ENCODE measurements at places on chromosomes 2 and 18.

DNA sequence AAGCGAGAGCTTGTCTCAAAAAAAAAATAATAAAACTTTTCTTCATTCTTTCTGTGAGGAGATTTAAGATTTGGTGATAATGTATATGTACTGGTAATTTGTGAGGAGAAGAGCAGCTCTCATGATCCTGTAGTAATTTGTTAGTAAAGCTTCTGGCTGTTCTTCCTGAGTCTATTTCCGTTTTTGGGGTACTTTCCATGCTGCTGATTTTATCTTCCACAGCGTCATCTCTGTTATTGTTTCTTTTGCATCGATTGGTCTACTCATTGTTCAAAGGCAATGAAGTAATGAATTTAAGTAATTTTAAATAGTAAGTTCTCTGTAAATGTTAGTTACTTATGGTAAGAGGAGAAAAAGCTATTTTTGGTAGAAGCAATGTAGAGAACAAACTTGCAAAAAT lies 12.0 kb downstream of the NDUFAF7 start:
- no peak for DNase-seq

GRCh38 chr2:113757138-113757657 lies 756 bp upstream of the SLC35F5 start:
- DNase-seq = no peak

DNA sequence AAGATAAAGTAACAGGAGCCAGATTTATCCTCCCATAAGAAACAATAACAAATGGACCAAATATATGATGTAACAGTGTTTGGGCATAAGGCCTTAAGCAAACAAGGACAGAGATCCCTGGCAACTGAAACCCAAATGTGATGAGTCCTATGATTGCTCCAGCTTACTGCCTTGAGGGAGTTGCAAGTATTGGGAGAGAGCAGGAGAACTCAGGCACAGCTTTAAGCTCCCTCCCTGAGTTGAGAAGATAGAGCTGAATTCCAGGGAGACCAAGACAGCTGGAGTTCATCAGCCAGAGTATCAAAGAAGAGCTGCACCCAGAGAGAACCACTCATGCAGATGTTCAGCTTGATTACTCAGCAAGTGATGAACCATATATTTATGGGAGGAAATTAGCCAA lies 814.5 kb upstream of the RAB6C start:
- DNase-seq = no peak

DNA sequence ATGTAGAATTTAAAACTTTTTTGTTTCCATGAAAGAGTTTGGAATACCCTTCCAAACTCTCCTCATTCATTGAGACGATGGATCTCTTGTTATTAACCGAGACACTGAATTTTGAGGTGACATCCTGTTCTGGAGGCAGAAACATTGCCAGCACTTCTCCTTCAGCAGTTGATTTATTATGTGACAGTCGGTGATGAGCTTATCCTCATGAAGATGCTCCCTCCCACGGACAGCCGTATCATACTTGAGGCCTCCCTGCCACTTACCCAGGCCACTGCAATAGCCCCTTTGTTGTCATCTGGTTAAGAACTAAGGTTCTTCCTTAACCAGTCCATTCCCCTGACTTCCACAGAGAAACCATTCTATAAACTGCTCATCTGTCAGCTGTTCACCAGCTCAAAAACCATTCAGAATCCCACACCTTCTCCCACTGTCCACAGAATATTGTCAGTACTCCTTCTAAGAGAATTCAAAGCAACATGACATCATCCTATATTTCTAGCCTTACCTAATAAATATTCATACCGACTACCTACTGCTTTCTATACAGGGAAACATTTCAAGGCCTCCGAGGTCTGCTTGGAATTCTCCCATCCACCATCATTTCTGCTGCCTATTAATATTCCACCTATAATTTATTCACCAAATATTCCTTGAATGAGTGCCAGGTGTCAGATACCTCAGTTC lies 139.0 kb upstream of the TRIB2 start:
- no peak for DNase-seq

DNA sequence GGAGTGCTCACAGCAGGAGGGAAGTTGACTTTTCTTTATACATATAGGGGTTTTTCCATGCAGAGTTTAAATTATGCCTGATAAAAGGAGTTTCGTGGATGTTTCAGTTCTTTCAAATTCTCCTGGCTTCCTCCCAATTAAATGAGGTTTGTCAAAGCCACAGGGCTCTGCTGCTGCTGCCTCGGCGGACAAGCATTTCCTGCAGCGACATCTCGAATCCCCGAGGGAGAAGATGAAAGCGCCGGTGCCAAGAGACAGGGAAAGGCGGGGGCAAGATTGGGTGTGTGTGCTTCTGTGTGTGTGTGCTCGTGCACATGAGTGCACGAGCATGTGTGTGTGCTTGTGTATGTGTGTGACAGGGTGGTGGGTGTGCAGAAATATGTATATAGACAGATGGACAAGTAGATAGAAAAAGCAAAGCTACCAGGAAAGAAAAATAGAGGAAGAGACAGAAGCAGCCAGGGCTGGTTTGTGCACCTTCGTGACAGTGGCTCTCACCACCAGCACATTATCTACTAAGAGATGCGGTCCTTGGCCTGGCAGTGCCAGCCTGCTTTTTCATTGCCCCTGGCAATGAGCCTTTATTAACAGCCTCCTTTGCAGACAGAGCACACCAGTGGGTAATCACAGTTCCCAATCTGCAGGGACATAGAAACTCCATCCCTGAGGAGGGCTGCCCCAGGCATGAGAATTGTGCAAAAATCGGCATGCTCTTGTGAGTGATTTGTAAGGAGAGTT lies 76.2 kb downstream of the CDK15 start:
- no peak for DNase-seq

DNA sequence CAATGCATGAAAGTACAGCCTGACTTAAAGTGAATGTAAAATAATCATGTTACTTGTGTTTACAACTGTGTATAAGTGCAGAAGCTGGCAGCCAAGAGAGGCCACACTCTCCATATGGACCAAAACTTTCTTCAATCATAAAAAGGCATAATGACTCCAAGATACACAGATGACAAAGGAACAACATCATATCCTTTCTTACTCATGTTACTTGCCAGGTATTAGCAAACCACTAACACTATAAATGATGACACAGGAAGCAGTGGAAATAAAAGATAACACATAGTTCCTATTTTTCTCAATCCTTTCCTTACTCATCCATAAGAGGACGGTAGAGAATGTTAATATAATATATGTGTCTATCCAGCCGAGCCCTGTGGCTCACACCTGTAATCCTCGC lies 400.0 kb upstream of the CDH2 start:
- DNase-seq = no peak

- no peak for DNase-seq
These were observed 52.8 kb upstream of the TSPYL6 start for GRCh38 chr2:54308782-54309181.

- no peak for DNase-seq
These were observed 50.0 kb downstream of the CTDP1 start for GRCh38 chr18:79729611-79730010.

GRCh38 chr2:134943540-134943939 lies 24.9 kb downstream of the CCNT2 start:
- no peak for DNase-seq

- no peak for DNase-seq
These were observed 2.1 kb downstream of the PUM2 start for GRCh38 chr2:20348542-20348941.

GRCh38 chr2:12980817-12981216 lies 264.1 kb downstream of the TRIB2 start:
- no peak for DNase-seq

DNA sequence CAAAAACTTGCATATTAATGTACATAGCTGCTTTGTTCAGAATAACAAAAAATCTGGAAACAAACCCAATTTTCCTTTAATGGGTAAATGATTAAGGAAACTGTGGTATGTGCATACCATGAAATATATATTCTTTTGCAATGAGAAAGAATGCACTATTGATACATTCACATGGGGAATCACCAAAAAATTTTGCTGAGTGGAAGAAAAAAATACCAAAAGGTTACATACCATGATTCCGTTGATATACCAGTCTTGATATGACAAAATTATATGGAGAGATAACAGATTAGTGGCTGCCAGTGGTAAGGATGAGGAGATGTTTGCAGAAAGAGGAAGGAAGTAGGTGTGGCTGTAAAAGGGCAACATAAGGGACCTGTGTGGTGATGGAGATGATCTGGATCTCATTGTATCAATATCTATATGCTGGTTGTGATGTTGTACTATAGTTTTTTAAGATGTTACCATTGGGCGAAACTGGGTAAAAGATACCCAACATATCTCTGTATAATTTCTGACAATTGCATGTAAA lies 54.6 kb upstream of the BCL2L11 start:
- DNase-seq = no peak

DNA sequence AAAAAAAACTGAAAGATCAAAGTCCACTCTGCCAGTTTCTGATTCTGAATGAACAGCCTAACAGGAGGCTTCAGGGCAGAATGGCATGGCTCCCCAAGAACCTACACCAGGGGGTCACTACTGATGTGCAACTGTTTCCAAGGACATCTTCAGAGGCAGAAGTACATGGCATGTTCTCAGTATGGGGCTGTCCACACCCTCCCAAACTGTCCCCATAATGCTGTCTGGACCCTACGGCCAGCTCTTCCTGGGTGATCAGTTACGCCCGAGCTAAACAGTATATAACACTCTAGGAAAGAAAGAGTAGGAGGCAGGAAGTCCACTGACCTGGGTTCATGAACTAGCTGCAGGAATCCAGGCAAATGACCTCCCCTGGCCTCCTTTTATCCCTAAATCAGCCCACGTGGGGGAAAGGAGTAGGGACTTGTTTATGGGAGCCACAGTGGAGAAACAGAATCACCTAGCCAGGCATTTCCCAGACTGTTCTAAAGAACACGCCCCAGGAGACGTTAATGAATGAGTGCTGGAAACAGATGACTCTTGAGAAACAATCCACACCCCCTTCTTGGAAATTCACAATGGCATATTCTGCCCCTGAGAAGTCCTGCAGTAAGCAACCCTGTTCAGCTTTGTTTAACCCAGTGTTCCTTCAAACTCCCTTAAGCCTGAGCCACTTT lies 2.5 kb downstream of the TMBIM1 start:
- no peak for DNase-seq

DNA sequence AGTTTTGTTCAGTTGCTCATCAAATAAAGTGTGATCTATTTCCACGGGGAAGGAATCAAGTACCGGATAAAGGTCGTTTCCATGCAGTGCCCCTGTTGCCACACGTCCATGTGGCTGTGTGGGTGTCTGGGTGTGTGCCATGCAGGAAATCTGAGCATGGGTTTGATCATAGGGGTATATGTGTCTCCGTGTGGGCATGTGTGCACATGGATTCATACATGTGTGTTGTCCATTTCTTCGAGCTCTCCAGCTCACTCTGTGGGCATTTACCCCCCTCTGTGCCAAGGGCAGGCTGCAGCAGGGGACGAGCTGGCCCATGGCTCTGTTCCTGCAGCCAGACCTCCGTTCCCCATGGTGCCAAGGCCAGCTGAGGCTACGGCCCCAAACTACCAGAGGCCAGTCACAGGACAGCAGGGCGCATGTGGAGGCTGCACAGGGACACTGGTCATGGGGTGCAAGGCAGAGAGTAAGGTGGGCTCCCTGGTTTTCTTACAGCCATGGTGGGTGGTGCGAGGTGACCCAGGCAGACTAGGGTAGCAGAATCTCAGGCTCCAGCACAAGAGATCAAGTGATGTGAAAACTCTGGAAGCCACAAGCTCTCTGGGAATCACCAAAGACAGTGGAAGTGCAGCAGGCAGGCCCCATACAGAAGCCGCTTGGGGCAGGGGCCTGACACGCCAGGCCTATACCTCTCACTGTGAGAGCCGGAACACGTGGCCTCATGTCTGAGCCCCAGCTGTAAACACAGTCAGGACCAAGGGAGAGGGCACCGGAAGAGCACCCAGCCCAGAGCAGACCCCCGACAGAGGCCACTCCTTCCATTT lies 66.4 kb upstream of the RAB6C start:
- no peak for DNase-seq

- no peak for DNase-seq
These were observed 39.6 kb upstream of the LDLRAD4 start for GRCh38 chr18:13178976-13179375.

DNA sequence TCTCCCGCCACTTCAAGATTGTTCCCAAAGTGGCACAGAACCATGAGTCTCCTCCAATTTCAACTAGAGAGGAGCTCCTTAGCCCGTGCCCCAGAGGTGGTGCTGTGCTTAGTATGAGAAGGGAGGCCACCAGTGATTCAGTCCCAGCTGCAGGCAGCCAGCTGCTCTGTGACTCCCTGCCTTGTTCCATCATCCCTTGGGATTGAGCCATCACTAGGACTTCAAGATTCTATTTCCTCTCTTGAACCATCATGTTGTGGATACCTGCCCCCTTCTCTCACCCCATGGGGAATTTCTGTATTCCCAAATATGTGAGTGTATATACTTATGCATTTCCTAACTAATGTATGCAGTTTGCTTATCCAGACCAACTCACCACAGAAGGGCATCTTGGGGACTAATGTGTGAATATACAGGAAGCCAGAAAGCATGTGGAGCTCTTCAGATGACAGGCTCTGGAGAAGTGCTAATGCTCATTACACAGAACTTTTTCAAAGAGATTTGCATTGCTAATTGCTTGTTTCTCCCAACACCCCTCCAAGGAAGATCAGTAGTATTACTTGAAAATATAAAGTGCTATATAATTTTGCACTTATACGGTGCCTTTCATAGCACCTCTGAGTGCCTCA lies 111.0 kb upstream of the MAP3K20 start:
- no peak for DNase-seq

DNA sequence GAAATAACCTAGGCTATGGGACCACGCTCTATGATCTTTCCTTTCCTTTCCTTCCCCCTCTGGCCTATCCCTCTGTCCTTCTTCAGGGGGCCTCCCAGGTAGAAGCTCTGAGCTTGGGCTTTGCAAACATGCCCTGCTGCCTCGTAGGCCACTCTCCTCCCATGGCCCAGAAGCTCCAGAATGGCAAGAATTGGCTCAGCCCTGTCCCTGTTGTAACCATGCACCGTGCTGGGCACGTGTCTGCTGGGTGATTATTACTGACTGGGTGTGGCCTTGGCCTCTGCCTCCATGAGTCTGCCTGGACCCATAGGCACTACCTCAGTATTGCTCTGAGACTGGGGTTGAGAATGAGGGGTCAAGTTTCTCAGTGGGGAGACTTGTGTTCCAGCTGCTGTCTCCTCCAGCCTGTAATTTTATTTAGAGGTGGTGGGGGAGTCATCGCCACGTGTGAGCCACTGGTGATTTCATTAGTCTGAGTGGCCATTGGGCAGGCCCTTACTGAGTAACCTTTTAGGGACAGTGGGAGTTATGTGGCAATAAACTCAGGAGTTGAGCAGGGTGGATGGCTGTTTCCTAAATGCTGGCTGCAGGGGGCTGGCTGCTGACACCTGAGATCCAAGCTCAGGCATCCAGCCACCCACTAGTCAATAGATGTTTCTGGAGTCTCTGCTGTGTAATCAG lies 157.9 kb downstream of the CLIP4 start:
- DNase-seq = no peak

- no peak for DNase-seq
These were observed 57.8 kb upstream of the RGPD5 start for GRCh38 chr2:109736177-109736827.

GRCh38 chr2:118061135-118061955 lies 26.9 kb upstream of the INSIG2 start:
- no peak for DNase-seq

GRCh38 chr18:51666763-51667191 lies 469.3 kb upstream of the MEX3C start:
- DNase-seq = no peak
